ENCODE measurements at places on chromosomes 7 and 10. TPM values are rescaled to one million over a fixed set of nuclear protein-coding genes. Genes with fewer than 3 reads are reported as not detected.

- no peak for DNase-seq
Measured at GRCh38 chr7:20407585-20408466, 77.1 kb downstream of the ITGB8 start.

The AOAH gene
- 24.7 TPM for total RNA-seq

DNA sequence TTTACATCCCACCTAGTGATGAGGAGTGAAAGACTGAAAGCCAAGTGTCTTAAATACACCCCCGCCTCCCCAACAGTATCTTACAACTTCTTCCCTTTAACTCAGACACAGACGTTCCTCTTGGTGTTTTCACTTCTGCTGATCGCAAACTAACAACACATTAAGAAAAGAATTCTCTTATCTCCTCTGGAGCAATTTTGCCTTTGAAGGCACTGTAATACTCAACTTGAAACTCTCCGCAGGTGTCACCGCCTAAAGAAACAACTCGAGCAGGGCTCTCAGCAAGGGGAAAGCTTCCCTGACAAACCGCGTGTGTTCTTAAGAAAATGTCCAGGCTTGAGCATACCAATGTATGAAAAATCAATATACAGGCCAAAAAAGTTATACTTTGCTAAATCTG, 452 bp downstream of the SEMA3C start:
- DNase-seq: no peak

- DNase-seq: no peak
Measured at GRCh38 chr10:73593812-73594211, 2.7 kb upstream of the USP54 start.

GRCh38 chr7:84455788-84456187, 261.2 kb upstream of the SEMA3A start:
- no peak for DNase-seq
